ENCODE measurements at places on chromosomes 1 and 21. TPM values are rescaled to one million over a fixed set of nuclear protein-coding genes. Genes with fewer than 3 reads are reported as not detected.

The AQP10 gene
- total RNA-seq, result 0.12 TPM

The FCAMR gene
- not detected for total RNA-seq

The LRRC7 gene
- total RNA-seq, result 0.91 TPM

The TAL1 gene
- 3.9 TPM for total RNA-seq

The CEP350 gene
- total RNA-seq, result 34.3 TPM

The AJAP1 gene
- total RNA-seq, result 0.18 TPM

The ATXN7L2 gene
- total RNA-seq, result 2.1 TPM

The GPR3 gene
- 3.3 TPM for total RNA-seq

The NGF gene
- total RNA-seq, result 5.5 TPM

The MRPL39 gene
- 38.3 TPM for total RNA-seq

The KIRREL1 gene
- total RNA-seq, result 11.7 TPM

The INAVA gene
- not detected for total RNA-seq

The SAMD11 gene
- total RNA-seq, result 6.9 TPM

The ATP5PO gene
- total RNA-seq, result 562 TPM

DNA sequence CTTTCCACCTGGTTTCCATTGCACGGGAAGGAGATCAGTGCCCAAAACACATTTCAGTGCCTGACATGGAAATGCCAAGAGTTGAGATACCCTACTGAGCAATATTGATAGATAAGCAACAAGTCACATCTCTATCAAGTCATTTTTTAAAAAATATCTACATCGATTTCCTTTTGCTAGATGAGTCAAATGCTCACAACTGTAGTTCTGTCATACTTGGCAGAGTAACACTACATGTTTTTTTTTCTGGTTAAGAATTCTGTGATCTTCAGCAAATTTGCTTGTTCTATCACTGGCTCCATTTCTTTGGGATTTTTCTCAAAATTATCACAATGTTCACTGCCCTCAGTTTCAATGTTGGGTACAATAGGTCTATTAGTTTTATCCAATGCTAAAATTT is 145.4 kb downstream of the ZC3H11B start:
- no peak for DNase-seq

DNA sequence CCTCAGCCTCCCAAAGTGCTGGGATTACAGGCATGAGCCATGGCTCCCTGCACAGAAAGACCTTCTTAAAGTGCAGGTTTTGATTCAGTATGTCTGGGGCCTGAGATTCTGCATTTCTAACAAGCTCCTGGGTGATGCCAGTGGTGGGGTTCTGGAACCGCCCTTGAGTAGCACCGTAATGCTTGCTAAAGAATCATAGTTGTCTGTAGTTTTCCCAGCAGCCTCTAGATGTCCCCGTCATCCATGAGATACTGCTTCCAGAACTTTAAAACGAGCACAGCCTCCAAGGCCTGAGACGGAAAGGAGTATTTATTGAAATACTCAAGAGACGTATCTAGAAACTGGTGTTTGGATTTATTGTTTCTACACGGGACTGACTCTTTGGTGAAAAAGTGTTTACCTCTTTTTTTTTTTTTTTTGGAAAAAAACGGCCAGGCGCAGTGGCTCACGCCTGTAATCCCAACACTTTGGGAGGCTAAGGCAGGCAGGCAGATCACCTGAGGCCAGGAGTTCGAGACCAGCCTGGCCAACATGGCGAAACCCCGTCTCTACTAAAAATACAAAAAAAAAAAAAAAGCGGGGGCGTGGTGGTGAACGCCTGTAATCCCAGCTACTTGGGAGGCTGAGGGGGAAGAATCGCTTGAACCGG is 2.6 kb upstream of the TOR3A start:
- no peak for DNase-seq

DNA sequence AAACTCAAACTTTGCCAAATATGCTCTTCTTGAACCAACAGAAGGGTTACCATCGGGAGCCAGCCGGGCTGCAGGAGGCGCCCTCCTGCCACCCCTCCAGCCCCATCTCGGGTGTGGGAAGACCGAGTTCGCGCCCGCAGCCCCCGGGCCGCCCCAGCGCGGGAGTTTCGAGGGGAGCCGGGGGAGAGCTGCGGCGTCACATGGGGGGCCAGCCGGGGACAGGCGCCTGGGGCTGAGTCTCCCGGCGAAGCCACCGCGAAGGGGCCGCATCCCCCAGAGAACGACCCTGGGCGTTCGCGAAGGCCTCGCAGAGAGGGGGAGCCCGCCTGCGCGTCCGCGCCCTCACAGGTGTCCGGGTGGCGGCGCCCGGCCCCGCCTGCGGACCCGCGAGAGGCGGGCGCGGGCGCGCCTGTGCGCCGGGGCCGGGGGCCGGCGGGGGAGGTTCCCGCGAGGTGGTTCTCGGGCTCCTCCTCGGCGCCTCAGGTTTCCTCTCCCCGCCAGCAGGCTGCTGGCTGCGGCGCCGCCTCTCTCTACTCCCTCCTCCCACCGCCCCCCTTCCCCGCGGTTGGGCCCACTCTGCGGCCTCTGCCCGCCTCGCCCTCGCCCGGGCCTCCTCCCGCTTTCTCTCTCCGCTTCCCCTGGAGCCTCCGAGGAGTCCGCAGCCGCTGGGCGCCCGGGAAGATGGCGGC is at the start of gene RAVER2:
Gene RAVER2, plus strand, starts transcription at position 584 of the 689 bp plus-strand sequence. Its CDS starts 98 bp downstream, at position 682.
- DNase-seq, result peak; percentile 91

DNA sequence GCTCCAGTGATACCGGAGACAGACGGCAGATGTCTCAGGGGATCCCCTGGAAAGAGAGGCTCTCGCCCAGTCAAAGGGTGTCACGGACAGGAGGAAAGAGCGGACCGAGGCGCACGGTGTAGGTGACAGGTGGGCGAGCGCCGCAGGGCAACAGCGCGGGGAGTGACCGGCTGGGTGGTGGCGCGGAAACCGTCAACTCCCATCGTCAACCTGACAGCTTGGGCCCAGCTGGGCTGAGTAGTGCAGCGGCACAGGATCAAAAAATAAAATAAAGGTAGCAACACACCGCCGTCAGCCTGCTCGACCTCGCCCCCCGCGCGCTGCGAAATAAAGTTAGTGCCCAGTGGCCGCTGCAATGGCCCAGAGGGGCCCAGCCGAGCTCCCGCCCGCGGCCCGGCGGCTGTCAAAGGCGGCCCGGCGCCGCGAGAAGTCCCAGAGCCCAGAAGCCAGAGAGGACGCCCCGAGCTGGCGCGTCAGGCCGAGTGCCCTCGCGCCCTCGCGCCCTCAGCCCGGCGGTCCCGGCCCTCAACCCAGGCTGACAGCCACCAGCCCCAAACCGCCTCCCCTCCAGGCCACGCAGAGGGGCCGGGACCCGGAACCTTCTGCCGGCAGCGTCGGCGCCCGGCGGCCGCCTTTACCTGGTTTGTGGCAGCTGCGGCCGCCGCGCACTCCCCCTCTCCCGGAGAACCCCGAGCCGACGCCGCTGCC is at the start of gene LYST:
Gene LYST, minus strand, starts transcription at position 702 of the 708 bp plus-strand sequence. CDS start 36,489 bp downstream, outside the sequence.
- DNase-seq, result peak; percentile 34

GRCh38 chr1:3776231-3776961 is 3.8 kb downstream of the SMIM1 start:
- DNase-seq, result no peak

DNA sequence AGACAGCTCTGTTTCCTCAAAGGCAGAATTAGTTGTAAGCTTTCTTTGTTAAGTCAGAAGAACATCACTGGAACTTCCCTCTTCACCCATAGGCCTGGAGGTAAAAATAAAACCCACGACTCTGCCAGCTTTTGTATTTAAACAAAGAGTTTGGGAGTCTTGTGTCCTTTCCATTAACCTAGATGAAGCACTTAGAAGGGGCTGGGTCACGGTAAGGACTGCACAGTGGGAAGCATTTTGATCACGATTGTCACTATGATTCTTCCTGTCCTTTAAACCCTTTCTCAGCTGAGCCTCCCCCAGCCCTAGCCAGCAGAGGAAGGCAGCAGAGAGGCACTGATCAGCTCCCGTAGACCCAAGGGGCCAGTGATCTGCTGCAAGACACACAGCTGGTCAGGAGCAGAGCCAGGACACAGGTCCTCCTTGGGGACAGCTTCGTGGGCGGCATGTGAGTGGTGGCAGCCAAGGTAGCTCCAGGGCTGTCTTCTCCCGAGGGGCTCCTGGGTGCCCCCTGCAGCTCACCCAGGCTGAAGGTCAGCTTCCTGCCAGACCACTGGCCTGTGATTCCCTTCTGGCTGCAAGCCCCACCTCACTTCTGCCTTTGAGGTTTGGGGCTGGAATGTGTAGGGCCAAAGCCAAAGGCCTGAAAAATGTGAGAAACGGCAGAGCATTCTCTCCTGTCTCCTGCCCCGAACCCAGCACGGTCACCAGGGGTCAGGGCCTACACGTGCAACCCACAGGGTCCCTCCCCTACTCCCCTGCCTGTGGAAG is 4.0 kb upstream of the LAPTM5 start:
- no peak for DNase-seq

DNA sequence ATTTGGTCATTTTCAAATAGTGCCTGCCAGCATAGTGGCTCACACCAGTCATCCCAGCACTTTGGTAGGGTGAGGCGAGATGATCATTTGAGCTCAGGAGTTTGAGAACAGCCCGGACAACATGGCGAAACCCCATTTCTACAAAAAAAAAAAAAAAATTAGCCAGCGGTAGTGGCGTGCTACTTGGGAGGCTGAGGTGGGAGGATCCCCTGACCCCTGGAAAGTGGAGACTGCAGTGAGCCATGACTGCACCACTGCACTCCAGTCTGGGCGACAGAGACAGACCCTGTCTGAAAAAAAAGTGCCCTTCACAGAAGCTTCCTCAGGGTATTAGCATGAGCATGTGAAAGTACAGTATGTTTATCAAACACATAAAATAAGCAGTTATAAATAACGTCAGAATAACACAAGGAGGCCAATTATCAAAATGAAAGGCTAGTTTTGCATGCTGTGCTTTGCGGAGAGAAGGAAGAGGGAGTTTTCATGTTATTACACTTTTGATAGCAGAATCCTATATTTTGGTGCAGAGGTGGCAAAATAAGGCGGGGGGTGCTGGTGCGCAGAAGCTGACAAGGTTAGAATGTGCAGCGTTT is 781 bp upstream of the METTL13 start:
- no peak for DNase-seq

- no peak for DNase-seq
These were observed 171.1 kb downstream of the DAB1 start for GRCh38 chr1:57252597-57253294.

DNA sequence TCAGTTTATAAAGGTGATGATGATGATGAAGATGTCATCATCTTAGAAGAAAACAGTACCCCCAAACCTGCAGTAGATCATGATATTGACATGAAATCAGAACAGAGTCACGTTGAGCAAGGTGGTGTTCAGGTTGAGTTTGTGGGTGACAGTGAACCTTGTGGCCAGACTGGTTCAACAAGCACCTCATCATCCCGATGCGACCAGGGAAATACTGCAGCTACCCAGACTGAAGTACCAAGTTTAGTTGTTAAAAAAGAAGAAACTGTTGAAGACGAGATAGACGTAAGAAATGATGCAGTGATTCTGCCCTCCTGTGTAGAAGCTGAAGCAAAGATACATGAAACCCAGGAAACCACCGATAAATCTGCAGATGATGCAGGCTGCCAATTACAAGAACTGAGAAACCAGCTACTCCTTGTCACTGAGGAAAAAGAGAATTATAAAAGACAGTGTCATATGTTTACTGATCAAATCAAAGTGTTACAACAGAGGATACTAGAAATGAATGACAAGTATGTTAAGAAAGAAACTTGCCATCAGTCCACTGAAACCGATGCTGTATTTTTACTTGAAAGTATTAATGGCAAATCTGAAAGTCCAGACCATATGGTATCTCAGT is 16.0 kb upstream of the CHAF1B start:
- DNase-seq, result no peak

GRCh38 chr1:154386643-154387352 is 18.3 kb upstream of the IL6R start:
- no peak for DNase-seq

GRCh38 chr1:89603651-89604413 is 29.1 kb upstream of the LRRC8C start:
- DNase-seq, result no peak

DNA sequence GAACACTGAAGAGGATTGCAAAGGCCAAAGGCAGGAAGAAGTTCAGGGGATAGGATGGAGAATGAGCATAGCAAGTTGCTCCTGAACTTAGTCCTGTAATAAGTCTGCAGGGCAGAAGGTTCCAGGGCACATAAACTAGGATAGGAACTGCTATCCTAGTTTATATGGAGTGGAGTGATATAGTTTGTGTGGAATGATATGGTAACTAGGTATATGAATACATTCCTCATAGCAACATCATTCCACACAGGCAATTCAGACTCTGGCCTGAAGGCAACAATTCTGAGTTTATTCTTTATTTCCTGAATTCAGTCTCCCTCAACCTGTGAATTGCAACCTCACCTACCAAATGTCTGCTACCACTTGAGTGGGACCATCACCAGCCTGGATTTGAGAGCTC is 154.9 kb upstream of the GREM2 start:
- no peak for DNase-seq

- DNase-seq, result no peak
These were observed 41.3 kb downstream of the RPAP2 start for GRCh38 chr1:92340154-92340553.

- no peak for DNase-seq
These were observed 5.1 kb downstream of the TMEM51 start for GRCh38 chr1:15158506-15159165.

DNA sequence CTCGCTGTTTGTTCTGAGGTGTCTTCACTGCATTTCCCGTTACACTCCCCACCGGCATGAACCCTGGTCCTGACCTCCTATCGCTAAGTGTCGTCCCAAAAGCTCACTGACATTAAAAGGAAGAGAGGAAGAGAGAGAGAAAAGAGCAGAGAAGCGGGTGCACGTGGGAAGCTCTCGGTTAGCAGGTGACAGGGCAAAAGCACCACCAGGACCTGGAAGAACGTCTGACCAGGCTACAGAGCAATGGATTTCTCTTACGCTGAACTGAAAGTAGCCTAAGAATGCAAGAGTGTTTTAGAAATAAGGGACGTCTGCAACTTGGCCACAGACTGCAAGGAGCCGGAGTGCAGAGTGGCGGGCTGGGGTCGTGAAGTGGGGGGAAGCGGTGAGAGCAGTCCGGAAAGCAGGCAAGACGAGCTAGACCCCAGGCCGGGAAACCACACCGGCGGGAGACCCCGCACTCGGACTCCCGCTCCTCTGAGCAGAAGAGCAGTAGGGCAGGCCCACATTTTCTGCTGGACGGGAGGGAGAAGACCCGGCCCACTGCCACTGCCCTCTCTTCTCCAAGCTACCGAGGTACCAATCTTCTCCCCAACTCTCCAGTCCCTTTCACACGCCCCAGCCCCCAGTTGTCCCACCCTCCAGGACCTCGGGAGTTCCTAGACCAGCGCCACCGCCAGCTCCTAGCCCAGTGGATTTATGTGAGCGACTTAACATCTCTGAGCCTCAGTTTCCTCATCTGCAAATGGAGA is 8.3 kb upstream of the MPZL1 start:
- DNase-seq, result peak; percentile 80

GRCh38 chr1:51327386-51327785 is 3.0 kb downstream of the TTC39A start:
- no peak for DNase-seq

DNA sequence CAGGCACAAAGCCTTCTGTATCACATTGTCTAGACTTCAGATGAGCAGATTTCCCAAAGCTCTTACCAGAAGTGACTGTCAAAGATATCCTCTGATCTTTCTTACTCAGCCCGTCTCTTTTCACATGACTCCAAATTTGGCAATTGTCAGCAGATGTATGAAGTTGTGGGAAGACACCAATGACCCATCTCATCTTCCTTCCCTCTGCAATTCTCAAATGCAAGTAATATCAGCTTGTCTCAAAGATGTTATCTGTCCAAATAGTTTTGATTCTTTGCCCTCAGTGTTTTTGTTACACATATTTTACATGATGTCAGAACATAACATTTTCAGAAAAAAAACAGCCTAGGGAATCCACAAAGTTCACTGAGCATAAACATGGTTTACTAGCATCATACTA is 45.1 kb upstream of the RGS2 start:
- DNase-seq, result no peak

- DNase-seq, result no peak
These were observed 7.4 kb upstream of the TRIM58 start for GRCh38 chr1:247849616-247850015.
